ENCODE measurements at places on chromosomes 2 and 18. TPM values are rescaled to one million over a fixed set of nuclear protein-coding genes. Genes with fewer than 3 reads are reported as not detected.

DNA sequence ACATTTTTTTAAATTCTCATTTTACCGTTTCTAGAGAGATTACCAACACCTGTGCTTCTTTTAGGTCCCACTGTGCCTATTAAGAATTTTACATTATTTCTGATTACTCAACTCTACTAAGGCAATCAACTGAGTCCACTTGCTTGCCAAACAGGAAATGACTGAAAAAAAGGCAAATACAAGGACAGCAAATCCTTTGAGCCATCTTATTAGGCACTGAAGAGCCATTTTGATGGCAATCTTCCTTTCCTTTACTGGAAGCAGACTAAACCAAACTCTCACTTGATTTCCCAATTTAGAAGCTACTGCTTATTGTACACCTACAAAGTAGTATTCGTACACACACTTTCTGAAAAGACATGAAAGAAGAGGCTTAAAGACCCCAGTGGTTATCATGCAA lies 121.4 kb upstream of the COL3A1 start:
- no peak for DNase-seq

DNA sequence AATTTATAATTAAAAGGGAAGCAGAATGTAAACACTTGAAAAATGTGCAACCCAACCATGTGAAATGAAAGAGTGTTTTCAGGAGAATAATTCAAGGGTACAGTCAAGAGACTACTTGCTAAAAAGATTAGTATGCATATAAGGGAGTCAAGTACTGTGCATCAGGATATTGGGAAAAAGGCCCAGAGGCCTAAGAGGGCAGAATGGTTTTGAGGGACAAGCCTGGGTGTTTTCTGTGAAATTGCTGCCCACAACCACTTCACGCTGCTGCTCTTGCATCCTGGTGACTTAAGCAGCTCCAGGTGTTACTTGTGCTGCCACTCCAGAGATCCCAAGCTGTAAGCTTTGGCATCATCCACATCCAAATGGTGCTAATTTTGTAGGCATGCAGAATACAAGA lies 165.2 kb downstream of the AGPS start:
- no peak for DNase-seq

DNA sequence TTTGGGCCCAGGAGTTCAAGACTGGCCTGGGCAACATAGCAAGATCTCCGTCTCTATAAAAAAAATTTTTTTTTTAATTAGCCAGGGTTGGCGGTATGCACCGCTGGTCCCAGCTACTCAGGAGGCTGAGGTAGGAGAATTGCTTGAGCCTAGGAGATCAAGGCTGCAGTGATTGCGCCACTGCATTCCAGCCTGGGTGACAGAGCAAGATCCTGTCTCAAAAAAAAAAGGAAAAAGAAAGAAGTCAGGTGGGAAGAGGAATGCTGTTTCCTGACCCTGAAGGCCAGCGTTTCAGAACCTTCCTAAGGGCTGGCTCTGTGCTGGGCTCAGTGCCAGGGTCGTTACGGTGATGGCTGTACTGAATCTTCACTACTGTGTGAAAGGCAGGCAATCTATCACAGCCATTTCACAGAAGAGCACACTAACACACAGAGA lies 35.0 kb upstream of the AGAP1 start:
- DNase-seq = no peak

- peak; percentile 88 for DNase-seq
Observed at GRCh38 chr2:182866461-182867406, at the start of gene FRZB. TSS of gene FRZB (minus strand) at chr2:182866637. CDS start at chr2:182866552, 85 bp downstream.

- DNase-seq = no peak
Observed at GRCh38 chr2:171595896-171596295, 73.6 kb downstream of the CYBRD1 start.

- DNase-seq = no peak
Observed at GRCh38 chr2:8238521-8239230, 443.2 kb upstream of the ID2 start.

- DNase-seq = no peak
Observed at GRCh38 chr2:125004106-125004800, 979.2 kb downstream of the CNTNAP5 start.

Gene CCDC195
- total RNA-seq = not detected

- DNase-seq = no peak
Observed at GRCh38 chr2:37472959-37473358, 128.5 kb downstream of the QPCT start.

DNA sequence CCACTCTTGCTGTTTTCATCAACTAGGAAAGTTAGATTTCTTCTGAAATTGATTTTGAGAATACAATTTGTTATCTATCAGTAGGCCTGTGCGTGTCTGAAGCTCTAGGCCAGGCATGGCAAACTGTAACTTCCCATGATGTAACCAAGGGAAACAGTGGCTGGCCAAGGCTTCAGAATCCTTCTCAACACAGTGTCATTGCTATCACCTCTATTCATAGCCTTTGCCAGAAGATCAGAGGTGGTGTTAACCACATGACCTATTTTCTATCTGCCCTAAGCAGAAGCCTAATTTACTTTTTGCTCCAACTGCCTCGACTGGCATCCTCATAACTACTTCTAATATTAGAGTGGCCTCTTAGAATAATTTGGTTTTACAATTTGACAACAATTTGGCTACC lies 2.5 kb downstream of the ITGB6 start:
- no peak for DNase-seq

Gene ASB1
- 39.7 TPM for total RNA-seq

Gene LOXL3
- total RNA-seq = 6.1 TPM

DNA sequence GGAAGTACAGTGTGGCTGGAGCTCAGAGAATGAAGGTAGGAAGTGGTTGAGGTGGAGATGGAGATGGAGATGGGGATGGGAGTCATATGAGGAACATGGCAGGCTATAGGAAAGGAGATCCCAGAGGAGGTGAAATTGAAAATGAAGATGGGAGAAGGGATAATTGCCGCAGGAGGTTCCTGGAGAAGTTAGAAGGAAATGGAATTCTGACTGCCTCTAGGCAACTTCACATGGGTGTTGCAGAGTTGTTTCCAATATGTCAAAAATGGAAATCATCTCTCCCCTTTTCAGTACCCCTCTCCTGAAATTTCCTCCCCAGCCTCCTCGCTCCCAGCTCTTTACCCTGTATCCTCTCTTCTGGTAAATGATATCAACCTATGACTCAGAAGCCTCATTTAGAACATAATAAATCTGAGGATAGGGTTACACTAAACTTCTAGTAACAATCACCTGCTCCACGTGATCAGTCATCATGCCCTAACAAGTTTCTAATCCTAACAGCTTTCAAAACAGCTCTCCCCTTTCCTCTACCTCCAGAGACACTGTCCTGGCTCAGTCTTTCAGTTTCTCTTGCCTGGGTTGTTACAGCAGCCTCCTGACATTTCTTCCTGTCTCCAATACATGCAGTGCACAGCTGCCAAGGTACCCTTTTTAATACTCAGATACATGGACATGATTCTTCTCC lies 201.9 kb upstream of the RBMS1 start:
- no peak for DNase-seq

DNA sequence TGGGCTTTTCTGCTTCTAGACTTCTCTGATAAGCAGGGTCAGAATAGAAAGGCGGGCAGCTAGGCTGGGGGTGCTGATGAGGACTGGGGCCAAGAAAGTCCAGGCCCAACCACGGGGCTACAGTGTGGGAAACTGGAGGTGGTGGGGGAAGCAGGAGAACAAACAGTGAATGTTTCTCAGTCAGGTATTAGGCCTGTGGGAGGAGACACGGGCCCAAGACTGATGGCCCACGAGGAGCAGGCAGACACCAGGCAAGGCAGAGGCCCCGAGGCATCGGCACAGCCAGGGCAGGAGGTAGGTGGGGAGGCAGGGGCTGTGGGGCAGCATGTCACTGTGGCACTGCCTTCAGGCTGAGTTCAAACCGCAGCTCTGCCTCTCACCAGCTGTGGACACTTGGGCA lies 40.7 kb downstream of the KCNIP3 start:
- DNase-seq = peak; percentile 64

DNA sequence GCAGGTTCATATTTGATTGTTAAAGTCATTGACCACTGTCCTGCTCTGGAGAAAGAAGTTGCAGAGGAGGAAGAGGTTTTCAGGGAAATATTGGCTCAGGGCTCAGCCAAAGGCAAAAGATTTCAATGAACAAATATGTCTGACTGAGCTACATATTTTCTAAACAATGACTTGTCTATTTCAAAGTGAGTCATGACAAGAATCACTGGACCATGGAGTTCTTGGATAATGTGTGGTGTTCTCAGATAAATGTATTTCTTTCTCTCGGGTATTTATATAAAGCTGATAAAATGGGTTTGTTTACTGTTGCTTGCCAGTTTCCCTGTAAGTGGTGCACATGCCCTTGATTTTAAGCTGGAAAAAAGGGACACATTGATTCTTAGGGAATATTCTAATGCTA lies 34.3 kb upstream of the RMP24 start:
- DNase-seq = no peak

- DNase-seq = no peak
Observed at GRCh38 chr2:216904974-216905373, 45.1 kb upstream of the TNP1 start.

- DNase-seq = no peak
Observed at GRCh38 chr2:70785137-70785911, 5.1 kb downstream of the FIGLA start.

- no peak for DNase-seq
Observed at GRCh38 chr2:46926863-46927262, 11.3 kb upstream of the MCFD2 start.

- no peak for DNase-seq
Observed at GRCh38 chr2:95700519-95700918, 108.7 kb downstream of the TRIM43 start.

Gene GALNT3
- total RNA-seq = 1.6 TPM

DNA sequence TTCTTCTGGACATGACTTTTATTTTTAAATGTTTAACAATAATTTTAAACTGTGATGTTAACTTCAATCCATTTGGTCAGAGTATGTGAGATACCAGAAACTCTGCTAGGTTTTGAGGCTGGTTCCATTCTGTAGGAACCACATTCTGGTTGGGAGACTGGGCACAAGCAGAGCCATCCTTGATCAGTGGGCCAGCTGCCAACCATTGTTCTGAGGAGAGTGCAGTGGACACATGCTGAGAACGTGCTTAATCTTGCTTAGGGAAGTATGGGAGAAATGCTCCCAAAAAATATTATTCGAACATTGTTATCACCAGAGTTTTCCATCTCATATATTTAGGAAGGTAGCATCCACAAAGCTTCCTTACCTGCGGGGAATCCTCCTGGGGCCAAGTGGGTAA lies 155.8 kb downstream of the RTN4 start:
- DNase-seq = no peak

- no peak for DNase-seq
Observed at GRCh38 chr18:23521907-23522306, 18.6 kb downstream of the RMC1 start.

- DNase-seq = no peak
Observed at GRCh38 chr2:68574202-68574791, 69.1 kb upstream of the PROKR1 start.

Gene TRABD2A
- total RNA-seq = 1.0 TPM

GRCh38 chr18:47172476-47172875 lies 3.7 kb downstream of the IER3IP1 start:
- DNase-seq = no peak

- DNase-seq = no peak
Observed at GRCh38 chr18:73850782-73851181, 296.9 kb downstream of the FBXO15 start.

DNA sequence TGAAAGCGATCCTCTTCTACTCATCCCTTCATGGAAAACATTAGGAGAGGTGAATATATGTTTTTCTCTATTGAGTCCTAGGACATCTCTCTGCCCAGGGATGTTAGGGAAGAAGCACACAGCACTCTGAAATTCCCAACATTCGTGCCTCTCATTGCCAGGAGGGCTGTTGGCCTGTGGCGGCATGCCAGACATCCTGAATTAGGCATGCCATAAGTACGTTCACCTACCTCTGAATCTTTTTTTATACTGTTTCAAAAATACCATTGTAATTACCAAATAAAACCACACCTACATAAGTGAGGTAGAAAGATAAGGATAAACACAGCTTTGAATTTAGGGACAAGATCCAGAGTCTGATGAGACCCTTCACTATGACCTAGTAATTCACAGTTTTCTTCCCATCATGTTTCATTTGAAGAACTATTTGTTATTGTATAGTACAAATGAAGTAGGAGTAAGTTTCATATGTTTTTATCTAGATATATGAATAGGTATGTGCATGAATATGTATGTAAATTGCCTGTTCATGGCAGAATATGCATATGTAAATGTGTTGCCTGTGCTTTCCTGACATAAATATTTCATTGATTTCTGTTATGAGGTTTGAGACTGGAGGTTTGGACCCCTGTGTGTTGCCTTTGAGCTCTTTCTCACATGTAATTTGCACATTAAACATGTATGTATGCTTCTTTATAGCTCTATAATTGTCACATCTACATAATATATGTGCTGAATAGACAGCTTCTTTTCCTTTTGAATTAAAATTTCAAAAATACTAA lies 66.6 kb upstream of the STAM2 start:
- DNase-seq = no peak

DNA sequence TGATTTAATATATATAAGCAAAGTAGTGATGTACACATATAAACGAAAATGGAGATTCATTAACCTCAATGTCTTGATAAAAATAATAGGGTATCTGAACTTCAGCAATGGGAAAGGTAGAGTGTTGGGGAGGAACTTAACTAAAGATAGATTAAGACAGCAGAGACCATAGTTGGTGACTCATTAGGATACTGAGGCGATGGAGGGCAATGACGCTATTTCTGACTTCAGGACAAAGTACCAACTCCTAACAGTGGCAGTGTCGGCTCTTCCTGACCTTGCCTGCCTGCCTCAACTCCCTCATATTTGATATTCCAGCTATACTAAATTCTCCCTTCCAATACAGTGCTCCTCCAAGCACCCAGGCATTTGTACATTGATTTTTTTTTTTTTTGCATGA lies 98.6 kb downstream of the CDH2 start:
- no peak for DNase-seq

GRCh38 chr2:165573534-165574461 lies 104.3 kb downstream of the CSRNP3 start:
- DNase-seq = no peak

GRCh38 chr18:57595347-57595746 lies 8.8 kb upstream of the FECH start:
- no peak for DNase-seq

Gene UGT1A8
- total RNA-seq = not detected

Gene POU3F3
- not detected for total RNA-seq

DNA sequence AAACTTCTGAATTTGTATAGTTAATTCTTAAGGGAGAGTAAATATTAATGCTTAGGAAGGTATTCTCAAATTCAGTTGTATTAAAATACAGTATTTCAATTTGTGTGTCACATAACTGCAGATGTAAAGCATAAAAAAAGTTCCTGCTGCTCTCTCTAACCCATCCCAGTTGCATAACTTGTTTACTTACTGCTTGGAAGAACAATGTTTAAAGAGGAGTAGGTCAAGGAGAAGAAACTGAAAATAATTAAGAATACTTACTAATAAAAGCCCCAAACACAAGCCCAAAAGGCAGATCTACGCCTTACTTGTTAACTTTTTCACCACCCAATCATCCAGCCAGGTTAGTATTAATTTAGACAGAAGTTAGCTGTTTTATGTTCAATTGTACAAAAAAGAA lies 81.2 kb downstream of the ORC4 start:
- no peak for DNase-seq
